Ascending aorta (tissue), 2 donors: ENCODE measurements at places on chromosomes 11 and 22.

GRCh38 chr22:32326647-32327046 lies 31.0 kb upstream of the RFPL3 start:
- peak; percentile 16 for DNase-seq

DNA sequence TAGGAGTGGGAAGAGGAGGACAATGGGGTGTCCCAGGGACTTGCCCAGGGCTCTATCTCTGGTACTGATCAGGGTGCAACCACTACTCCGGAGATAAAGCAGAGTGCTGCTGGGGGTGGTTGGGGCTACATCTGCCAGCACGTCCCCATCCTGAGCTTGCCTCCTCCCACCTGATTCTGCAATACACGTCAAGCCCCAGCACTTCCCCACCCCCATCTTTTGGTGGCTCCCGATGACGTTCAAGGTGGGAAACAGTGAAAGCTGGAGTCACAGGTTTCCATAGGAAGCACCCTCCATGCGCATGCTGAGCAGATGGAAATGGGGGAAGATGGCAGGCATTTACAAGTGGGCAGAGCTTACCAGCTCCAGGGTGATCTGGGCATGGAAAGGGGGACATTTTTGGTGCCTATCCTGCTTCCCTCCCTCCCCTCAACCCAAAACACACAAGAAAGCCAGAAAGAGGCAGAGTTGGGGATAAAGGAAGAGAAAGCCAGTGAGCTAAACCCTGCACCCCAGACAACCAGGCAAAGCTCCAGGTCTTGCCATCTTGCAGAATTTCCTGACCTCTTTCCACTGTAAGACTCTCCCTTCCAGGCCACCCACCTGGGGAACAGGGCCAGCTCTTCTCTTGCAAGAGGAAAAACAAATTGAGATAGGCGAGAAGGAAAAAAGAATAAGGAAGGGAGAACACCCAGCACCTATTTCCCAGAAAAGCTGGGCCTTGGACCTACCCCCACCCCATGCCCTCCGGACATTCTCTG lies 15.8 kb downstream of the SYT7 start:
- no peak for DNase-seq

- DNase-seq: no peak
Measured at GRCh38 chr22:44098966-44099530, 74.9 kb downstream of the PARVB start.

DNA sequence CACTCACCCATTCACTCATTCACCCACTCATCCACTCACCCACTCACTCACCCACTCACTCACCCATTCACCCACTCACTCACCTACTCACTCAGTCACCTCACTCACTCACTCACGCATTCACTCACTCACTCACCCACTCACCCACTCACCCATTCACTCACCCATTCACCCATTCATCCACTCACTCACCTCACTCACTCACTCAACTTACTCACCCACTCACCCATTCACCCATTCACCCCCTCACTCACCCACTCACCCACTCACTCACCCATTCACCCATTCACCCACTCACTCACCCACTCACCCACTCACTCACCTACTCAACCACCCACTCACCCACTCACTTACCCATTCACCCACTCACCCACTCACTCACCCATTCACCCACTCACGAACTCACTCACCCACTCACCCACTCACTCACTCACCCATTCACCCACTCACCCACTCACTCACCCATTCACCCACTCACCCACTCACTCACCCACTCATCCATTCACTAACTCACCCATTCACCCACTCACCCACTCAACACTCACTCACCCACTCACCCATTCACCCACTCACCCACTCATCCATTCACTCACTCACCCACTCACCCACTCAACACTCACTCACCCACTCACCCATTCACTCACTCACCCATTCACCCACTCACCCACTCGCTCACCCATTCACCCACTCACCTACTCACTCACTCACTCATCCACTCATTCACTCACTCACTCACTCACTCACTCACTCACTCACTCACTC lies 13.7 kb downstream of the MUC5AC start:
- DNase-seq: no peak

DNA sequence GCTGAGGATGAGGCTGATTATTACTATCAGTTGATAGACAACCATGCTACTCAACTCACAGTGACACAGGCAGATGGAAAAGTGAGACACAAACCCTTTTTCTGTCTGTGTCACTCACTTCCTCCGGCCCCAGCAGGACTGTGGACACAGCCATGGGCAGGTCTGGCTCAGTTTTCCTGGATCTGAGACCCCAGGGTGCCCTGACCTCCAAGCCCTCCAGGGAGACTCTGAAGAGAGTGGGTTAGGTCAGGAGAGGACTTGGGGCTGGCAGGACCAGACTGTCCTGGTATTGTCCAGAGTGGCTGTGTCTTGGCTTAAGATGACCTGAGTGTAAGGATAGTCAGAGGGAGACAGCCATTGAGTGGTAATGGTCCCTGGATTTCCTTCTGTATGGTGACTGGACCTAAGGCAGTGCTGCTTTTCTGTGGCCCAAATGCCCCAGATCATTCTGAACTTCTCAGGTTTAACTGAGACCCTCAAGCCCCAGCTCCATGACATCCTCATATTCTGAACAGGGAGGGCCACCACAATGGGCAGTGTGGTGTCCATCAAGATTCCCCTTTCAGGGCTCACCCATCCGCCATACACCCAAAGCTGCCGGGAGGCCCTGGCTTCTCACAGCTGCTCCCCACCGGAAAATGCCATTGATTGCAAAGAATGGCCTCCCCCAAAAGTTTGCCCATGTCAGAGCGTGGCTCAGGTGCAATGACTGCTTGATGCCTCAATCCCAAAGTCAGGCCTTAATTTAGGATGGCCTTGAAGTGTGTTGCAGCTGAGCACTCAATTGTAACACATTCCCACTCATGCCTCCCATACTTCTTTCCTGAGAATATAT lies 36.2 kb upstream of the PRAME start:
- no peak for DNase-seq
